HTR-8/SVneo (cell line): ENCODE measurements at places on chromosomes 2 and 18.

GRCh38 chr2:60412620-60413019, 140.8 kb downstream of the BCL11A start:
- DNase-seq, result no peak

- DNase-seq, result no peak
These were observed 146.3 kb downstream of the GCA start for GRCh38 chr2:162490052-162490717.

- DNase-seq, result no peak
These were observed 468 bp upstream of the SATB2 start for GRCh38 chr2:199458009-199458805.

GRCh38 chr2:174181368-174181767, 67.0 kb downstream of the OLA1 start:
- no peak for DNase-seq

GRCh38 chr2:19403785-19404184, 45.4 kb upstream of the OSR1 start:
- DNase-seq, result no peak

GRCh38 chr2:11869391-11869991, 123.1 kb downstream of the LPIN1 start:
- no peak for DNase-seq

GRCh38 chr2:201707753-201708152, 9.3 kb upstream of the MPP4 start:
- no peak for DNase-seq

GRCh38 chr2:65856928-65857327, 424.5 kb upstream of the SPRED2 start:
- no peak for DNase-seq

GRCh38 chr2:240759459-240759858, 60.6 kb downstream of the KIF1A start:
- DNase-seq, result peak; percentile 57

- peak; percentile 45 for DNase-seq
These were observed 144.0 kb downstream of the TNS1 start for GRCh38 chr2:217858519-217859491.

- no peak for DNase-seq
These were observed 101.3 kb upstream of the ID2 start for GRCh38 chr2:8580316-8581233.
